ENCODE measurements at places on chromosomes 5 and 9.

- DNase-seq = no peak
Observed at GRCh38 chr5:60685028-60685427, 14.9 kb downstream of the DEPDC1B start.

GRCh38 chr5:148620696-148621095, 33.6 kb downstream of the HTR4 start:
- DNase-seq = no peak

- no peak for DNase-seq
Observed at GRCh38 chr5:59104400-59105127, 521.7 kb downstream of the RAB3C start.

- DNase-seq = no peak
Observed at GRCh38 chr9:14768405-14769229, 46.1 kb upstream of the CER1 start.

GRCh38 chr9:100108559-100108958, 9.5 kb downstream of the INVS start:
- DNase-seq = no peak

DNA sequence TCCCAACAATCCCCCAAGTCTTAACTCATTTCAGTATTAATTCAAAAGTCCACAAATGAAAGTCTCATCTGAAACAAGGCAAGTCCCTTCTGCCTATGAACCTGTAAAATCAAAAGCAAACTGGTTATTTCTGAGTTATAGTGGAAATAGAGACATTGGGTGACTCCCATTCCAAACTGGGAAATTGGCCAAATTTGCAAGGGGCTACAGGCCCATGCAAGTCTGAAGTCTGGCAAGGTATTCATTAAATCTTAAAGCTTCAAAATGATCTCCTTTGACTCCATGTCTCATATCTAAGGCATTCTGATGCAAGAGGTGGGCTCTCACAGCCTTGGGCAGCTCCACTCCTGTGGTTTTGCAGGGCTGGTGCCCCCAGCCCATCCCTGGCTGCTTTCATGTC, 167.9 kb downstream of the HTR1A start:
- no peak for DNase-seq

DNA sequence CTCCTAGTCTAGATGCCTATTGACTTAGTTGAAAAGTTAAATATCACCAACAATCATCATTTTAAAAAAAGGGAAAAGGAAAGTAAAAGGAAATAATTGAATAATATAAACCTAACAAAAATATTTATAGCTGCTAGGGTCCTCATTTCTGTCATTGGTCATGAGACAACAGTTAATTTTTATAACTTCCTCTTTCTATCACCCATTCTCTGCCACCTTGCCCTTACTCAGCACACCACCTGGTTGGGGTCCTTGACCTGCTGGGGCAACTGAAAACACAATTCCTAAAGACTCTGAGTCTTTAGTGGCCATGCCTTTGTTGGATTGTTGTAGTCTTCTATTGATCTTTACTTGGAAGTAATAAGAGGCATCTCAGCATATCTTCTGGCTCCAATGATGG, 179.5 kb upstream of the MAST4 start:
- DNase-seq = no peak

DNA sequence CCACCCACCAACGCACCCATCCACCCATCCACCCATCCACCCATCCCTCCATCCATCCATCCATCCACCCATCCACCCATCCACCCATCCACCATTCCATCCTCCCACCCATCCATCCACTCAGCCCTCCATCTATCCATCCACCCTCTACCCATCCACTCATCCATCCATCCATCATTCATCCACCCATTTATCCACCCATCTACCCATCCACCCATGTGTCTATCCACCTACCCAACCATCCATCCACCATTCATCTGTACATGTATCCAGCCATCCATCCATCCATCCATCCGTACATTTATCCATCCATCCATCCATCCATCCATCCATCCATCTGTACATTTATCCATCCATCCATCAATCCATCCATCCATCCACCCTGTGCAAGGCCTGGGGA, 11.1 kb upstream of the VAV2 start:
- DNase-seq = no peak

Data from stimulated activated CD8-positive, alpha-beta memory T cell treated with anti-CD3 and anti-CD28 coated beads, Interleukin-12 subunit alpha, Interleukin-12 subunit beta, amount 100 ng/mL, for 4 hours (primary cell).